ENCODE measurements at places on chromosomes 12 and 14.

DNA sequence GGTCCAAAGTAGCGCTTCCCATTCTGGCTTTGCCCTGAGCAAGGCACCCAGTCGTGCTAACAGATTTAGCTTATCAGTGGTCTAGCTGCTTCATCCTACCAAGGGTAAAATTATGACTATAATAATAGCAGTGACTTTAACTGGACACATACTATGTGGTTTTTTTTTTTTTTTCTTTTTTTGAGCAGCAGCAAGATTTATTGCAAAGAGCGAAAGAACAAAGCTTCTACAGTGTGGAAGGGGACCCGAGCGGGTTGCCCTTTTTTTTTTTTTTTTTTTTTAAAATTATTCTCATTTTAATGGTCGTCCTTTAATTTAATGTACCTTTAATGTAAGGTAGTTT, 505 bp downstream of the HELB start:
- no peak for DNase-seq

- no peak for DNase-seq
These were observed 38.2 kb upstream of the CRADD start for GRCh38 chr12:93638954-93639353.

DNA sequence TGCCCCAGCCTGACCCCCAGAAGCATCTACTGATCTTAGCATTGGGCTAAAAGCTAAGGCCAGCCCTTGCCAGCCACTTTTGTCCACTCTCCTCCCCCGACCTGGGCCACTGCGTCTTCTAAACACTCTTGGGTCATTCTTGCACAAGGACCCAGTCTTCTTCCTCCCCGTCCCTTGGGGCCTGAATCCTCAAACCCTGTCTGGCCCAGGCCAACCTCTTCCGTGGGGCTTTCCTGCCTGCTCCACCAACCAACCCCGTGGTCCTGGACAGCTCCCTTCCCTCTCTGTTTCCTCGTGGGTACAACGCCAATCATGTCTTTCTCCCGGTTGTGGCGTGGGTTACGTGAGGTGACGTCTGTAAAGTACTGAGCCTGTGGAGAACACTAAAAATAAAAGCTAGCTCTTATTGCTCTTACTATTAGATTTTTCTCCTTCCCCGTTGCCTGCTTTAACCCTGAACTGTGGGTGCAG, 21.5 kb downstream of the FAM222A start:
- no peak for DNase-seq

DNA sequence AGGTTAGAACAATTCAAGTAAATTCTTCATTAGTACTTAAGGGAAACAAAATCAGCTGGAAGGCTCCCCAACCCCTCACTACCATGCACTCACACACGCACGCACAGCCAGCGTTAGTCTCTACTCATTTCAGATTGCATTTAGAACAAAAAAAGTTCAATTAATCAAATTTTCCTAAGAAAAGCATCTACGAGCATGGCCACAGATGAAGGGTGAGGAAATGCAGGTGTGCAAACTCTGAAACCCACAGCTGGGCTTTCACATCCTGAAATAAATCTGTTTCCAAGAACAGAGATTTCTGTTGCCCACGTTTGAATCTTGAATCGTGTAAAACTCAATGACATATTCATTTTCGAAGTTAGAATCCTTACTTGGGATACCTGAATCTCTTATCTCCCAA, 62.6 kb downstream of the SEL1L start:
- DNase-seq = no peak

DNA sequence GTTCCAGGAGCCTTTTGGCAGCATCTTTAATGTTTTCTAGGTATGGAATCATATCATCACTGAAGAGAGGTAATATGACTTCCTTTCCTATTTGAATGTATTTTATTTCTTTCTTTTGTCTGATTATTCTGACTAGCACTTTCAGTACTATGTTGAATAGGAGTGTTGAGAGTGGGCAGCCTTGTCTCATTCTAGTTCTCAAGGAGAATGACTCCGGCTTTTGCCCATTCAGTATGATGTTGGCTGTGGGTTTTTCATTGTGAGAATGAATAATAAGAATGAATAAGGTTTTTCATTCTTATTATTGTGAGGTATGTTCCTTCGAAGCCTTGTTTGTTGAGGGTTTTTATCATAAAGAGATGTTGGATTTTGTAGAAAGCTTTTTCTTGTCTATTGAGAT, 98.9 kb downstream of the GPHN start:
- no peak for DNase-seq

- DNase-seq = no peak
These were observed 22.2 kb downstream of the AGAP2 start for GRCh38 chr12:57716305-57716704.

- peak; percentile 72 for DNase-seq
These were observed 15.6 kb downstream of the HIP1R start for GRCh38 chr12:122850695-122851350.

DNA sequence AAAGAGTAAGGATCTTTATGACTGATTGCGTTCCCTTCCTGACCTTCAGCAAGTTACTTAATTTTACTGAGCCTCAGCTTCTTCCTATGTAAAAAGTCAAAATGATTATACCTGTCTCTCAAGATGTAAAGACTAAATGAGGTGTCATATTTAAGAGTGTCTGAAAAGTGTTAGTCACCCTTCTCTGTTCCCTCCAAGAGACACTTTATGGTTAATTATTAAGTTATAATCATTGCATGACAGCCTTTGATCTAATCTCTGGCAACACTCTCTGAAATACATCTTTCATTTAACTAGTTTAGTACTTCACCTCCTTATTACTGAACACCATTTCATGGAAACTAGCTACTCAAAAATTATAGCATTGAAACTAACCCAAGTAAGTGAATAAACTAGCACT, 54.8 kb downstream of the BMAL2 start:
- no peak for DNase-seq

GRCh38 chr12:94145191-94145983, 3.0 kb upstream of the PLXNC1 start:
- peak; percentile 66 for DNase-seq

GRCh38 chr12:62331306-62331705, 71.1 kb downstream of the USP15 start:
- no peak for DNase-seq

DNA sequence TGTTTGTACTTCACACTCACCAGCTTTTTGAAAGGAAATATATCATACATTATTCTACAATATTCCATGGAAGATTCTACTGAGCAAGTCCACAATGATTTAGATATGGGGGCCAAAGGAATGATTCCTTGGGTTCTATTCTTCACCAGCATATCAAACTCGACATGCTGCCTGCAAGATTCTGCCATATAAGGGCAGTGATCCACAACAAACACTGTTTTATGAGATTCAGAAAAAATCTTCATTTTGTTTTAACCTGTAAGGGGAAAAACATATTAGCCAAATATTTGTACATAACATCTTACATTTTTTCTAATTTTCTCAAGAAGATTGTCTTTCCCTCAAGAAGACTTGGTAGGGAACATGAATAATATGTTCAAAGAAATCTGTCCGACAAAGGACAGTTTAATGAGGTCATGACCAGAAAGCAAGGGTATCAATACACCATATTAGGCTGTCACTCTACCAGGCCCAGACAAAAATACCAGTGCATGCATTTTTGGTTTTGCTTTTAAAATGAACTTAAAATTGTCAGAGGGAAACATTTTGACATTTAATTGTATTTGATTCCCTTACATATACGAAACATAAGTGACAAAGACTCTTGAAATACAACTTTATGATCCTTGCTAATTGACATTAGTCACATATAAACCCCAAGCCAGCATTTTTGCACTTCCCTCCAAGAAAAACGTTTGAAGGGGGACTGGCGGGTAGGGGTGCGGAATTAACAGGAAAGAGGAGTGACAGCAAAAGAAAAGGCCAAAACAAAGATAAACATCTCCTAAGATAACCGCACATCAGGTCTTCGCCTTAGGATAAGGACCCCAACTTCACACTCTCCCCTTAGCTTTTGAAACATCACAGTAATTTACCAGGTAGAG, 980 bp downstream of the INTS13 start:
- no peak for DNase-seq

GRCh38 chr14:55800156-55800785, 220.3 kb downstream of the KTN1 start:
- no peak for DNase-seq

- peak; percentile 76 for DNase-seq
These were observed 125.3 kb upstream of the HIF1A start for GRCh38 chr14:61569812-61570548.

GRCh38 chr12:98297538-98297937, 217.9 kb upstream of the TMPO start:
- DNase-seq = no peak

GRCh38 chr12:132329720-132330548, 545 bp upstream of the GALNT9 start:
- no peak for DNase-seq

GRCh38 chr12:122282061-122282460, 15.8 kb upstream of the VPS33A start:
- peak; percentile 72 for DNase-seq

DNA sequence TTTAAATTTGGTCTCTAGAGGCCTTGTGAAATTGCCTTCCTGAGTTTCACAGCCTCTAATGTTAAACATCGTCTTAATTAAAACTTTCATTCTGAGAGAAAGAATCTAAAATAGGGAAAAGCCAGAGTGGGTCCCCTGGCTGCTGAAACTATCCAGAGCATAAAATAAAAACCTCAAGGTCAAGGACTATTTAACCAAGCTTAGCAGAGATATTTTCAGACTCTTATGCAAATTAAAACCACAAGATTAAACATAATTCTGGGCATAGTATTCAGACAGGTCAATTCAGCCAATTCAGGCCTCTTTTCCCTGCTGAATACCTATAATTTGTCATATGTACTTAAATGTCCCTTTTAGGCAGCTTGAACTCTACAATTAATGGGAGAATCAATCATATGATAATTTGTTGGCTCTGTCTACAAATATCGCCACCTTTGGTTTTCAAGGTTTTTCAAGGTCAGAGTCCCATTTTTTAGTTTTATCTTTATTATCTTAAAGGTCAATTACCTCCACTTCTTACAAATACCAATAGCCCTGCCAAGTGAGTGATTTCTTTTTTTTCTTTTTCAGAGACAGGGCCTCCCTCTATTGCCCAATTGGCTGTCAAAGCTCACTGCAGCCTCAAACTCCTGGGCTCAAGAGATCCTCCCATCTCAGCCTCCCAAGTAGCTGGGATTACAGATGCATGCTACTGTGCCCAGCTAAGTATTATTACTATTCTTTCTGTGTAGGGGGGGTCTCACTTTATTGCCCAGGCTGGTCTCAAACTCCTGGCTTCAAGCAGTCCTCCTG, 257.1 kb downstream of the PHLDA1 start:
- no peak for DNase-seq

- DNase-seq = no peak
These were observed 36.8 kb downstream of the EAPP start for GRCh38 chr14:34502545-34503225.

- no peak for DNase-seq
These were observed 310.4 kb downstream of the KCNH5 start for GRCh38 chr14:62734831-62735230.

DNA sequence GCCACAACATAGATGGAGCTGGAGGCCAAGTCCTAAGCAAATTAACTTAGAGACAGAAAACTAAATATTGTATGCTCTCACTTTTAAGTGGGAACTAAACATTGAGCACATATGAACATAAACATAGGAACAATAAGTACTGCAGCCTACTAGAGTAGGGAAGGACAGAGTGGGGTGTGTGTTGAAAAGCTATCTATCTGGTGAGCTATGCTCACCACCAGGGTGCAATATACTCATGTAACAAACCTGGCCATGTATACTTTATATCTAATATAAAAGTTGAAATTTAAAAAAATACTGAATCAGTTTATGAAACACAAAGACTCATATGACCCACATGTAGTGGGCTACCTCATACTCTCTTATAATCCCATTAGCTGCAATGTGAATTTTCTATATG, 1305.0 kb downstream of the LRFN5 start:
- DNase-seq = no peak

GRCh38 chr12:120771097-120771496, 45.5 kb downstream of the ACADS start:
- no peak for DNase-seq

DNA sequence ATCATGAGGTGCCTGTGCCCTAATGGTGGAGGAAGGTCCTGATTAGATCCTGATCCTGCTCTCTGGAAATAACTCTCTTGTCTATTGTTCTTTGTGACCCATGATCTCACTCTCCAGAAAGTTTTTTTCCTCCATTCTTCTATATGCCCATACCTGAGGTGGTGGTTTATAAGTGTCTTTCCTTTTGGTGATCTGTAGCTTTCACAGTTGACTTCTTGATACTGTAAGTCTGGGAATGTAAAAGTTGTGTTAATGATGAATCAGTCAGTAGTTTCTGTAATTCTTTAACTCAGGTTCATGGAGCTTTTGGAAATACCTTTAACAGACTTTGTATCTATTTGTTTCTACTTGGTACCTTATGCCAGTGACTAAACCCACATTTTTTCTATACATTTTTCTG, 444.0 kb upstream of the FLRT2 start:
- DNase-seq = no peak

- DNase-seq = no peak
These were observed 165.1 kb upstream of the LMNTD1 start for GRCh38 chr12:25718081-25718731.

GRCh38 chr12:80118565-80119324, 19.4 kb downstream of the OTOGL start:
- DNase-seq = no peak

DNA sequence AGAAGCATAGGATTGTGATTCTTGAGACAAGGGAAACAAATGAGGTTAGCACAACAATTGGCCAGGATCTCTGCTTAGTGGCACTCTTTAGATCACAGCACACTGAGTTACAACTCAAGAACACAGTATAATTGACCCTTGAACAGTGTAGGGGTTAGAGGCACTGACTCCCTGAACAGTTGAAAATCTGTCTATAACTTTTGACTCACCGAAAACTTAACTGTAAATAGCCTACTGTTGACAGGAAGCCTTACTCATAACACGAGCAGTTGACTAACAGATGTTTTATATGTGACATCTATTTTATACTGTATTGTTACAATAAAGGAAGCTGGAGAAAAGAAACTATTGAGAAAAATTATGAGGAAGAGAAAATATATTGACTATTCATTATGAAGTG, 296.1 kb downstream of the RERGL start:
- DNase-seq = no peak

- DNase-seq = no peak
These were observed 15.5 kb downstream of the SLC35E3 start for GRCh38 chr12:68761442-68761812.

DNA sequence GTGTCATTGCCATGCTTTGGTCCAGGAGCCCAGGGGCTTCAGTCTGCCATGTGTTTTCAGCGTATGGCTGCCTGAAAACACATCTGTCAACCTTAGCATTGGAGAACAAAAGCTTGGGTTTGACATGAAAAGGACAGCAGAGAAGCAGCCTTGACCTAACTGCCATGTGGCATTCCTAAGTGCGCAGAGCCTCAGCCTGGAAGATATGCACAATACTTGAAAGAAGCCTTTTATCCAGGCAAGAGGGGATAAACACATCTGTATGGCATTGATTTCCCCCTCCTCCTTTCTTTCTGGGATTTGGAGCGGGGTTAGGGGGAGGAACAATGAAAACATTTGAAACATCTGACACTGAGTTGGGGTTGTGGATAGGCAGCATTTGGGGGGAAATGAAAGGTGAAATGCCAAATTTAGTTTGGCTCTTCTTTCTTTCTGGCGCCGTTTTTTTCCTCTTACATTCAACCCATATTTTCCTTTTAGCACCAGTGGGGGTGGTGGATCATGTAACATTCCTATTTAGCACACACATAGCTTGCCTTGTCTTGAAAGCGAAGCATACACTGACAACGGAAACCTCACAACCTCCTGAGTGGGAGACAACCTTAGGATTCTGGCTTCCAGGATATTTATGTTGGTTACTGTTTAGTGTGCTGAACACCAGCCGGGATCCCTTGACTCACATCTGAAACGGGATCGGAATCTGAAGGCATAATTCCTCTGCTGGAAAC, 177.0 kb downstream of the C12orf75 start:
- DNase-seq = no peak

- no peak for DNase-seq
These were observed 12.3 kb downstream of the ZC2HC1C start for GRCh38 chr14:75081660-75082229.
